ENCODE measurements at places on chromosomes 16 and 17.

DNA sequence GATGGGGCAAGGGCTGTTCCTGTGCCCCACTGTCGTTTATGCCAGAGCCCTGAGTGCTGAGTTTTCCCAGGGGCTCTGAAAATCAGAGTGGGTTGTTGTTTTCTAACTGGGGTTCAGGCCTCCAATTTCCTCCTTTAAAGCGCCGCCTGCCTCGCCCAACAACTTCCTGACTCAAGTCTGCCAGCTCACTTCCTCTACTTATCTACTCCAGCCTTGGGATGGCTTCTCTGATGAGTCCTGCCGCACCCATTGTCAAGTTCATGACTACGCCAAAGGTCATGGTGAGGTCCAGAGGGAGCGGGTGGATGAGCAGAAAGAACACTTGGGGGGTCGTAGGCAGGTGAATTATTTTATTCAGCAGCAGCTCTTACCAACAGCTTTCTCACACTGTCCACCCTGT lies 104.7 kb downstream of the UTP18 start:
- no peak for DNase-seq

DNA sequence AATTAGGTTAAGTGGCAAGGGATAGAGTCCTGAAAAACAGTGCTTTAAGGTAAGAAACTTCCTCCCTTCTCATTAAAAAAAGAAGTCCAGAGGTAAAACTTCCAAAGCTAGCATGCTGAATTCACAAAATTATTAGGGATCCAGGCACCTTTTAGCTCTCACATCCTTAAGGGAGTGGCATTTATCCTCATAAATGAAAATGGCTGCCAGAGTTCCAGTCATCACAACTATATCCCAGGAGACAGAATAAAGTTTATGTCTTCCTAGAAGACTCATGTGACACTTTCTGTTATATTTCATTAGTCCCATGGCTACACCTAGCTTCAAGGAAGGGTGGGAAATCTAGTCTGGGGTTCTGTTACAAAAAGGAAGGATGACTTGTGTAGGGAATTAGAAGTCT lies 23.3 kb upstream of the ADORA2B start:
- DNase-seq = no peak

GRCh38 chr17:4474093-4474492 lies 24.6 kb upstream of the SPNS2 start:
- DNase-seq = no peak

GRCh38 chr17:51052235-51052634 lies 68.4 kb downstream of the SPAG9 start:
- DNase-seq = no peak

DNA sequence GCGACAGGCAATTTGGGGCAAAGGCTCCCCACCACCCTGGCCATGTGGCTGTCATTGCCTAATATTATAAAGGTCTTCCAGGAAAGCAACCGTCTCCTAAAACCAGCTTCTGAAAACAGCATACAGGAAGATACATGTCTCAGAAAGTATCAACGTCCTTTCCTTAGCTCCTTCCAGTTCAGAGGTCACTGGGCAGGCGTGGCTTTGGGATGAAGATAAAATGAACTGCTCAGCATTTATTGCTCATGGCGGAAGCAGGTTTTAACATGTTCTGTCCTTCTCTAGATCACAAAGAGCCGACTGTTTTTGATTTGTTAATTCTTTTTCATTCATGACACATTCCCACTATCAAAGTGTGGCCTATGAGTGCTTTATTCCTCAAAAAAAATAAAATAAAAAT lies 8.0 kb downstream of the CFAP20 start:
- DNase-seq = no peak

DNA sequence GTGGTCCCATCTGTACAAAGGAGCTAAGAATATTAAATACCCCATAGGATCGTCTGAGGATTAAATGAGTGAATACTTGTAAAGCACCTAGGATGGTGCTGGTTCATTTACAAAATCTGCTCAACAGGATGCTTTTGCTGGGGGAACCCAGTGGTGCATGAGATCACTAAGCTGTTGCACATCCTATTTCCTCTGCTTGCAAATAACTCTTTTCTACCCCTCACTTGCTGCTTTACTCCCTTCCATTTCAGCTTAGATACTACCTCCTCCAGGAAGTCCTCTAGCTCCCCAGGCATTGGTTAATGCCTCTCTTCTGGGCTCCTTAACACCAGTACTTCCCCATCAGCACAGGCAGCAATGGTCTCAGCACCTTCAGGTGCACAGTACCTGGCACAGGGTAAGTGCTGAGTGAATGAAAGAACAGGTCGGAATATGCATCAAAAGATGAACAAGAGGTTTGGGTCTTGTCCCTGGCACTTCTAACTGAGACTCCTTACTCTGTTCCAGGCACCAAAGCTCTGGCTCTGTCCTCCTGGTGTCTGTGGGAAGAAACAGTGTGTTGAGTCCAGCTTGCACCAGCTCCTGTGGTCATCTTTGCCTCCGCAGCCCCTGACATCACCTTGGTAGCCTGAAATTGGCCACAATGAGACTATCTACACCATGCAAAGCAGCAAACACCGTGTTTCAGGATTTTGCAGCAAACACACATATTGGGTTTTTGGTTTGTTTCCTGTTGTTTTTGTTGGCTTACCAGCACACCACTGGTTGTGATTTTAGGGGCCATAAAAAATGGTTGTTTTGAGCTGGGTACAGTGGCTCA lies 24.1 kb upstream of the IL21R start:
- no peak for DNase-seq

- DNase-seq = peak; percentile 46
Observed at GRCh38 chr17:49337884-49338283, 24.2 kb downstream of the ZNF652 start.
